Bronchial epithelial cell (primary cell): ENCODE measurements at places on chromosomes 2 and 18.

GRCh38 chr2:240782221-240782885 is 37.7 kb downstream of the KIF1A start:
- DNase-seq: no peak

DNA sequence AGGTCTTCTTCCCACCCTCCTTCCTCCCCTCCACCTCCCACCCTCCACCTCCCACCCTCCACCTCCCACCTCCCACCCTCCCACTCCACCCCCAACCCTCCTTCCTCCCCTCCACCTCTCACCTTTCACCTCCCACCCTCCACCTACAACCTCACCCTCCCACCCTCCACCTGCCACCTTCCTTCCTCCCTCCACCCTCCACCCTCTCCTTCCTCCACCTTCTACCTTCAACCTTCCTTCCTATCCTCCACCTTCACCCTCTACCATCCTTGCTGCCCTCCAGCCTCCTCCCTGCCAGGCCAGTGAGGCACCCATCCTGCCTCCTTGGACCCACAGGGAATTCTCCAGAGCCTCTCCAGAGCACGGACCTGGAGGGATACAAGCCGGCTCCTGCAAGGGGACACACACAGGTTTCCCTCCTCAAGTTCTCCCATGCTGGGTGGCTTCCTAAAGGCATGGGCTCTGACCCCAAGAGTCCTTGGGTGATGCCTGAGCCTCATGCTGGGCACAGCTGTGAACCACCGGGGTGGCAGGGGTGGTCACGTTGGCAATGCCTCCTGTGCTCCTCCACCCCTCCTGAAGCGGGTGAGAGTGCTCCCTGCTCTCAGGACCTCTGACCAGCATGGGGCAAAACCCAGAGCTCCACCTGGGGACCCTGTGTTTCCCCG is 293.0 kb downstream of the NDUFA10 start:
- DNase-seq: no peak

- DNase-seq: peak; percentile 62
Measured at GRCh38 chr2:10457846-10458598, 9.9 kb upstream of the ODC1 start.

DNA sequence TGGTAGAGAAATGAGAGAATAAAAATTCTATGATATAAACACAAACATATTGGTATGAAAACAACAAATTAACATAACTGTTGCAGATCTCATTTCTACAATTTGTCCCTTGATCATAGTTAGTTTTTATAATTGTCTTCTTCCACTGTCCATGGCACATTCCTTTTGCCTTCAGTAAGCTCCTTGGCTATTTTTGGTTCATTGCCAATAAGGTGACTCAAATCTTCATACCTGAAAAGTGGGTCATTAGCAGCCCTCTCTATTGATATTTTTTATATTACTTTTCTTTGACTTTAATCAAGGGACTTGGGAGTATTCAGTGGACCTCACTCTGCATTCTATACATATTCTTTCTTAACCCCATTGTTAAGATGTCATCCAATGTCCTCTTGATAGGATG is 552.9 kb downstream of the TDRD15 start:
- DNase-seq: peak; percentile 55

DNA sequence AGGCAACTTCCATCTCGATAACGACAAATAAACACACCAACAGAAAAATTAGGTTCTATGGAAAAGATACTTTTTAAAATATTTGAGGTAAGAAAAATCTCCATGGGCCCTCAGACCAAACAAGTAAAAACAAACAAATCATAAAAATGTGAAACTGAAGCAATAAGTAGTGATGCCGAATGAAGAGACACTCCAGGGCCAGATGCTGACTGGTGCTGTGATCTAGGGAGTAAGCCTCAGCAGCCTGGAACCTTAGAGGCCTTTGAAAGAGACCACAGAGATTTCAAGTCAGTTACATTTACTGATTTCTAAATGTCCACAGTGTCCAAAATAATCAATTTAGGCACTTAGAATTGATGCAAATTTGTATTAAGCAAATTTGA is 1144.7 kb downstream of the CNTNAP5 start:
- no peak for DNase-seq

DNA sequence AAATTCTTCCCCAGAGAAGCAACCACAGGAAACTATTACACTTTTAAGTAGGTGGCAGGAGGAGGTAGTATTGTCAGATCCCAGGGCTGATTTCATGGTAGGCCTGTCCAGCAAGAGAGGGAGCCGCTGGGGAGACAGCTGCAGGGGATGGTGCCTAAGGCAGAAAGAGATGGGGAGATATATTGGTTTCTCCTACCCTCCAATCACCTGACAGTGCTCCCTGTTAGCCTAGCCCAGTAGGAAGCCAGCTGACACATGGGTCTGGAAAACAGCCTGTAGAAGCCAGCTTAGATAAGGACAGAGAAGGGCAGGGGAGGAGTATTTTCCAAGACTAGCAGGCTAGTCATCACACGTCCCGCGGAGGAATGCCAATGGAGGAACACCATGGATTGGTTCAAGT is 8.2 kb upstream of the SPOPL start:
- DNase-seq: peak; percentile 33

DNA sequence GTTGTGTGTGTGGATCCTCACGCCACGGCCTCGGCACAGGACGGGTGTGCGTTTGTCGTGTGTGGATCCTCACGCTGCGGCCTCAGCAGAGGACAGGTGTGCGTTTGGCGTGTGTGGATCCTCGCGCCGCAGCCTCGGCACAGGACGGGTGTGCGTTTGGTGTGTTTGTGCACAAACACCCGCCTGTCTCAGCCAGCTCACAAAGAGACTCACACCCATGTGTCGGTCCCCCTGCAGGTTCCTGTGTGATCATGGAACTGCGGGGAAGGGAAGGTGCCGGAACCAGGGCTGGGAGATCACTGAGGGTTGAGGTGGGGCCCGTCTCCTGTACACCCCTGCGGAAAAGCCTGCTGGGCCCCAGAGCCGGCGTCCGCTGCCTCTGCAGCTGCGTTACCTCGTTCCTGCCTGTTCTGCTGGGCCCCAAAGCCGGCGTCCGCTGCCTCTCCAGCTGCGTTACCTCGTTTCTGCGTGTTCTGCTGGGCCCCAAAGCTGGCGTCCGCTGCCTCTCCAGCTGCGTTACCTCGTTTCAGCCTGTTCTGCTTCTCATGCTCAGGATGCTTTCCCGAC is 53.6 kb downstream of the CTDP1 start:
- no peak for DNase-seq
